Testis (tissue), 5 donors: ENCODE measurements at places on chromosomes 6 and 20. TPM values are rescaled to one million over a fixed set of nuclear protein-coding genes. Genes with fewer than 3 reads are reported as not detected.
A peak's percentile ranks its signal among the peaks of the same experiment; 100 is the strongest.

DNA sequence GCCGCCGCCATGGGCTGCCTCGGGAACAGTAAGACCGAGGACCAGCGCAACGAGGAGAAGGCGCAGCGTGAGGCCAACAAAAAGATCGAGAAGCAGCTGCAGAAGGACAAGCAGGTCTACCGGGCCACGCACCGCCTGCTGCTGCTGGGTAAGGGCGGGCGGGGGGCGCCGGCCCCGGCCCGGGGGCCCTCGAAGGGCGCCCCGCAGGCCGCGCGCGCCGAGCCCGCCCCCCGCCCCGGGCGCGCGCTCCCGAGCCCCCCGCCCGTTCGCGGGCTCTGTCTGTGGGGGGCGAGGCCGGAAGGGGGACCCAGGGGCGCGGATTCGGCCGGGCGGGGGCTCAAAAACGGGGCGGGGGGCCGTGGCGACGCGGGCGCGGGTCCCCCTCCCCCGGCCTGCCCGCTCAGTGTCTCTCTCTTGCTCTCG lies 39.2 kb downstream of the GNAS start:
- no peak for DNase-seq

GRCh38 chr6:73200735-73201134 lies 24.6 kb downstream of the KHDC1L start:
- DNase-seq = no peak

GRCh38 chr6:43723737-43724295 lies 36.2 kb upstream of the MRPS18A start:
- DNase-seq = peak; percentile 71

GRCh38 chr6:71420095-71420692 lies 131.6 kb downstream of the OGFRL1 start:
- peak; percentile 43 for DNase-seq

DNA sequence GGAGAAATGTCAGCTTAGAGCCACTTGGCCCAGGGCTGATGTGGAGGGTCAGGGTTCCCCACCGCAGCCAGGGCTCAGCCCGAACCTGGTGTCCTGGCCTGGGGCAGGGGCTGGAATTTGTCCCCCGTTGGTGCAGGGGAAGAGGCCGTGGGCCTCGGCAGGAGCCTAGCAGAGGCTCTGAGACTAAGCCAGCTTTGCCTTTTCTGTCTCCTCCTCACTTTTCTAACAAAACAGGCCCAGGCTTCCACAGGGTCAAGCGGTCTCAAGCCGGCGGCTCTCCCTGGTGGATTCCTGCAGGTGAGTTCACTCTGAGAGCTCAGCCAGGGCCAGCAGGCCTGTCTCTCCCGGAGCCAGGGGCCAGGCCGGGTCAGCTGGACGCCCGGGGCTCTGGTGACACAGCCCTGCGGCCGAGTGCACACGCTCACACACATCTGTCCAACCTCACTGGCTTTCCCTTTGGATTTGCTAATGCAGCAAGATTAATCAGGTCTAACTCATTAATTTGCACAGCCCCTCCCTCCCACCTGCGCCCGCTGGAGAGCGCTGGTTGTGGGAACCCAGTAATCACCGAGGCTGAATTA lies 2.9 kb upstream of the CHRNA4 start:
- DNase-seq = no peak

DNA sequence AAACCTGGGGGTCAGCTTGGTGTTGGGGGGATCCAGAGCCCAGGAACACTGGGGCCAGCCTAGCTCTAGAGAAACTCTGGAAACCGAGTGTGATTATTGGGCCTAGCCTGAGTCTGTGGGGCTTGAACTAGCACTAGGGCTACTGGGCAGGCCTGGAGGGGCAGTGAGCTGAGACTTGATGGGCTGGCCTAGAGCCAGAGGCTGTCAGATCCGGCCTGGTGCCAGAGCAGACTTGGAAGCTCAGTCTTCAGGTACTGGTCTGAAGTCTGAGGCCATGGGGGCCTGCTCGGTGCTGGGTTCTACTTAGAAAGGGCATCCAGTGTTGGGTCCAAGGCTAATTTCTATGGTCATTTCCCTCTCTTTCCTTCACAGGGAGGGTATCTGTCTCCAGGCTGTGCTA lies 2.7 kb downstream of the DEFB112 start:
- no peak for DNase-seq

DNA sequence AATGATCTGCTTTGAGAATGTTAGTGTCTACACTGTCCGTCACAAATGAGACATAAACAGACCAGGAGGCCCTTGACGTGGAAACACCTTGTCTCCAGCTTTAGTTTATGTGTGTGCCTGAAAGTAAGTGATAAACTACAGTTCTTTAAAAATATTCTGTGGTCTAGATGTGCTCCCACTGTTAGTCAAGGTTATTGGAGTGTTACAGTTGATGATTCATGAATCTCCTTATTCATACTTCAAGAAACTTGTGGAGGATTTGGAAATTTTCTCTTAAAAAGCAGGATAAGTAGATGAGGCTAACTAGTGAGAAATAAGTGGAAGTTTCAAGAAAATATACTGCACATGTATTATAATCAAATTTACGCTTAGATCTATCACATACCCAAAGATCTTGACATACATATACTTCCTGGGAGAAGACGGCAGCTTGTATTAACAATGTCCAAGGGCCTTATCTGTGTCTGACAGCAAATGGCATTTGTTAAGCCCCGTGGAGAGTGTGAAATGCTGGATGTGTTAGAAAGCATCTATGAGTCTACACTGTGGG lies 90.5 kb upstream of the MBOAT1 start:
- no peak for DNase-seq

GRCh38 chr6:90720404-90720803 lies 133.5 kb upstream of the MAP3K7 start:
- DNase-seq = no peak

DNA sequence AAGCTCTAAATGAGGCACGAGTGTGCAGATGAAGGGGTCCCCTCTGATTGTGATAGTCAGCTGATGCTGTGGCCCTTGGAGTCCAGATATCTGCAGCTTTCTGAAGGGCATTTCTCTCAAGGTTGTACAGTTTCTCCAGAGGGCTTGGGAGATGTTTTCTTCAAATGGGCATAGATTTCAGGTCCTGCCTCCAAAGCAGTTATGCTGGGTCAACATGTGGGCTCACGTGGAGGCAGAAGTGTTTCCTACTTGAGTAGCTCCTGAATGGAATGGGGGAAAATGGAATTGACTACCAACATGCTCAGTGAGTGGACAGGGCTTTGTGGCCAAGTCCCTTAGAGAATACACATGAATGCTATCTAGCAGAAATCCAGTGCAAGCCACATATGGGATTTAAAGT lies 360.7 kb downstream of the SAMD5 start:
- no peak for DNase-seq

- no peak for DNase-seq
Observed at GRCh38 chr20:33176101-33176500, 8.1 kb downstream of the BPIFA2 start.

- peak; percentile 38 for DNase-seq
Observed at GRCh38 chr6:53179961-53180651, 31.5 kb upstream of the GCM1 start.

DNA sequence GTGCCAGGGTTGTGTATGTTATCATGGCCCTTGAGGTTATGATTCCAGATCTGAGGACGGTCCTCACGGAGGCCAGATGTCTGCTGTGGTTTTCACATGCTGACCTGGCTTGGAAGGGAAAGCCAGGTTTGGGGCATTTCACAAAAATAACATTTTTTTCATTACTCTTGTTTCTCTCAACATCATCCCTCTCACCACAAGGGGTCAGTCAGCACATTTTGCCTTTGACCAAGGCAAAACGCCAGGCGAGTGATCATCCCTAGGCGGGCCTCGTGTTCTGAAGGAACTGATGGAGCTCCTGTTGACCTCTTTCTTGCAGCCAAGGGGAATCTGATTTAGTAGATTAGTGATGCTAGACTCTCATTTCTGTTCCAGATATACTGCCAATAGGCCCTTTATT lies 133.5 kb downstream of the TBC1D7 start:
- DNase-seq = peak; percentile 69

GRCh38 chr20:2739042-2739398 lies 46.4 kb downstream of the EBF4 start:
- no peak for DNase-seq

DNA sequence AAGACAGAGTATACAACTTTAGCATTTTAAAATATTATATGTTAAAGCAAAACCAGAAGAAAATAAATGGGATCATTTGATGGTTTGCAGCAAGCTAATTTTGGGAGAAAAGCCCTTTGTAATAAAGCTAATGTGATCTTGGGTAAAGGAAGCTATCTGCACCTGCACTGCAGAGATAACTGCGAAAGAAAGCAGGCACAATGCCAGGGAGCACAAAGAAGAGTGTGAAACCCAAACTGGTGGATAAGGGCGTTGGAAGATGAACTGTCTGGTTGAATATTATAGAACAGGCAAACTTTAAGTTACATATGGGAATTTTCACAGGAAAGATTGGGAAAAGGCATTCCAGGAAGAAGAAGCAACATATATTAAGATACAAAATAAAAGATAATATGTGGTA lies 179.2 kb upstream of the KHDRBS2 start:
- DNase-seq = no peak

GRCh38 chr20:61449916-61450315 lies 197.9 kb downstream of the CDH4 start:
- DNase-seq = no peak

DNA sequence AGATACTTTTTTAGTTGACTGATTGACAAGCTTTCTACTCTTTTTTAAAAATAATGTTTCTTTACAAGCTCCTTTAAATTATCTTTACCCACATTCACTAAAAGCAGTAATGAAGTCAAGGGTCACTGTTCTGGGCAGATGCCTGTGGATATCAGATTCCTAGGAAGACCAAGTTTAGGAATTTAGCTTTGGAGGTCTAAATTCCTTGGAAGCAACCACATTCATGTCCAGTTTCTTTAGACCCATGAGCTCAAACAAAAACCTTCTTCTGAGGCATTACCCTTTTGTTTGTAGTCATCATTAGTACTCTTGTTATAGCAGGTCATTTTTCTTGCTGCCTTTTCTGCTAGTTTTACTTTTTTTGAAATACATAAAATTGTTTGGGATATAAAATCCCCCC lies 462.9 kb upstream of the JAG1 start:
- no peak for DNase-seq

DNA sequence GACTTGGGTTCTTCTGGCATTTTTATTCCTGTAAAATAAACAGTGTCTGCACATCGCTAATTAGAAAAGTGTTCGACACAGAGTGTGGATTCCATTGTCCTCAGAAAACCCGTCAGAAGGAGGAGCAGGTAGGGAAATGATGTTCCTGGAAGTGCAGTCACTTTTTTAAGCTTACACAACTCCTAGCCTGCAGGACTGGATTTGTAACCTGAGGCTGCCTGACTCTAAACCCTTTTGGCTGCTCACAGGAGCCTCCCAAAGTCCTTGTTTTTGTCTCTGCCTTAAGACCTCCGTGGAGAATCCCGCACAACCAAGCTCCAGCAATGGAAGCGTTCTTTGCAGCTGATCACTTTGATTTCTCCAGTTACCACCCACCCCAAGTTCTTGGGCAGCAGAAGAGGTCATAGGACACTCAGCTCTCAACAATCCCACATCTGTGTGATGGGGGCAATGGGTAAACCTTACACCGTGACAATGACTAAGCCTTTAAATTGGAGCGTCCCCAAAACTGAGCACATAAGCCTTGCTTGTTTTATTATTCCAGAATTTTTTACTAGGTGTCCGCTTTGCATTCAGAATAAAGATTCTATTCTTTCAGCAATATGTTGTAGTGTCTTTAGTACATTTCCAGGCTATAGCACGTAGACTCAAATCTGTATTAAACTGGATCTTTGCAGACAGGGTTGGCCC lies 227.9 kb downstream of the TBXT start:
- no peak for DNase-seq

DNA sequence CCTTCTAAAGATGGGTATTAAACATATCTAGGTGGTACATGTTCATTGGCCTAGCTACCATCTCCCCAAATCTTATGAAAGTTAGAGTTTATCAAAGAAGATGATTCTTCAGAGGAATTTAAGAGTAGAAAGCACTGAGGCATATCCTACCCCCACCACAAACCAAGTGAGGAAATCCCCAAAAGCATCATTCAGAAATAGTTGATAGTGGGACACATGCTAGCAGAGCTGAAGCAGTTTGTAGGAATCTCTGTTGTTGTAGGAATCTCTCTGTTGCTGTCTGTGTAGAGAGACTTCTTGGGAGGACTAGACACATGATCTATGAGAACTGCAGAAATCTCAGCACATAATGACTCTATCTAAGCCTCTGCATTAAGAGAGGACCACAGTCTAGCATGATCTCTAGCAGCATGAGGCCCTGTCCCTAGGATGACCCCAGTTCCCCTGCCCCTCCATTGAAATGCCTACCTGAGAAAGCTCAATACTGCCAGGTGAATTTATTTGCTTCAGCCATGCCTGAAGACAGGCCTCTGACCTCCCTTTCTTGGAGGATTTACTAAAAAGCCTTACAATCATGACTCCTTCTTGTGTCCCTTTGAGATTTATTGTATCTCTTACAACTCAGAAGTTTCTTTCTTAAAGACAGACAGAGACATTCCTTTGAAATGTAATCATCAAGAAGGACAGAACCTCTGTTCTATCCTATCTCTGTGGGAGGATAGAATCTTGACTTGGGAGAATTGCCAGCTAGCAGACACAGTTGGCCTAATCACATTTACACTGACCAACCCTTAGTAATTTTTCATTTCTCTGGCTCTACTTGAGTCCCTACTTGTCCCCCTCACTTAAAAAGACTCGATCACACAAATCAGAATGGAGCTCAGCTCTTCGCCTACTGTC lies 582.4 kb downstream of the PHF3 start:
- peak; percentile 32 for DNase-seq

DNA sequence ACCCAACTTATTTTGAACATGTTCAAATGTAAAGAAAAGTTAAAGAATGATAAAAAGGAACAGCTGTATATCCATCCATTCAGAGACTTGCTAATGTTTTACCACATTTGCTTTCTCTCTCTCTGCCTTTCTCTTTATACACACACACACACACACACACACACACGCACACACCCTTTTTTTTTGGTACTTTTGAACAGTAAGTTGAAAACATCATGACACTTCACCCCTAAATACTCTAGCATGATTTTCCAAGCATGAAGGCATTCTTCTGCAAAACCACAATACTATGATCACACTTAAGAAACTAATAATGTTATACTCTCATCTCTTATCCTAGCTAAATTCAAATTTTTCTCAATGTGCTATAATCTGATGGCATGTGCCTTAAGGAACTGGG lies 192.3 kb downstream of the UTRN start:
- DNase-seq = no peak

DNA sequence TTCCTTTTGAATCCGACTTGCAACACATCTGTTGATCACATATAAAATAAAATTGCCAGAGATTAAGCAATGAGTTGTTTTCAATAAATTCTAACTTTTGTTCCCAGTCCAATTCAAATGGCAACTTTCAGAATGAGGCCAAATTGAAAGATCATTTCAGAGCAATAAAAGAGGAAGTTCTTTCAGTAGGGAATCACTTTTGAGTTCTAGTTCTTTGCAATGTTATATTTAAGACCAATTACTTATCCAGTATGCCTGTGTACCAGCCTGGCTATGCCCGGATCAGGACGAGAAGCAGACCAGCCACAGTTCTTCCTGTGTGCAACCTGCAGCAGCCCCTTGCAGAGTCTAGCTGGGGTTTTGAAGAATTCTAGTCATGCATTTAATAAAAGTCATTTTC lies 232.5 kb downstream of the BTBD9 start:
- no peak for DNase-seq

GRCh38 chr6:26607434-26608230 lies 10.9 kb downstream of the ABT1 start:
- peak; percentile 75 for DNase-seq

GRCh38 chr6:4606821-4607704 lies 169.1 kb upstream of the CDYL start:
- DNase-seq = peak; percentile 21

The PSMB8 gene
- polyA plus RNA-seq = 35.7 TPM

The FKBP1C gene
- not detected for polyA plus RNA-seq

The CST7 gene
- polyA plus RNA-seq = 4.1 TPM

The DEF6 gene
- 29.5 TPM for polyA plus RNA-seq

The KCNK5 gene
- 2.3 TPM for polyA plus RNA-seq

The FOXP4 gene
- 38.0 TPM for polyA plus RNA-seq

The LPA gene
- polyA plus RNA-seq = 0.28 TPM

The FAM209A gene
- polyA plus RNA-seq = 111 TPM
